ENCODE measurements at places on chromosomes 13 and 19.
A peak's percentile ranks its signal among the peaks of the same experiment; 100 is the strongest.

GRCh38 chr13:27573265-27573664 is 47.1 kb downstream of the LNX2 start:
- no peak for DNase-seq

DNA sequence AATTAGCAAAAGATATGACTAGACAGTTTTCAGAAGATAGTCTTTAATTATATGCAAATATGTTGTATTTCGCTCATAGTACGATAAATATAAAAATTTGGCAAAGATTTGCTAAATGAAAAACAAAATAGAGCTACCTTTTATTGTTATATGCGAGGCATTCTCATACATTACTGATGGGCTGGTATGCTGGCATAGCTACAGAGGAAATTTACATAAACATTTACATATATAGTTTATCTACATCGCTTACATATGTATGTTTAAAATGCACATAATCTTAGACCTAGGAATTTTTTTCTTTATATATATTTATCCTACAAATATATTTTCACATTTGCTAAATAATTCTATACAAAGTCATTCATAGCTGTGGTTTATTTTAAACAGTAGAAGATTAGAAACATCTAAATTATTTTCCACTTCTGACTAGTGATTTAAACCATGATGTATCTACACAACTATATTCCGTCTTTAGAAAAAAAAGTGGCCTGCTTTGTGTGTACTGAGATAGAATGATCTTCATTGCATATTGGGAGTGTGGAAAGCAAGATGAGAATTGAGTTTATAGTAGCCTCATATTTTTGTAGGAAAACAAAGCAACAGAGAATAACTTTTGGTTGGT is 1345.0 kb upstream of the SLC10A2 start:
- no peak for DNase-seq

- no peak for DNase-seq
Observed at GRCh38 chr13:43293008-43293407, 269.6 kb downstream of the DNAJC15 start.

DNA sequence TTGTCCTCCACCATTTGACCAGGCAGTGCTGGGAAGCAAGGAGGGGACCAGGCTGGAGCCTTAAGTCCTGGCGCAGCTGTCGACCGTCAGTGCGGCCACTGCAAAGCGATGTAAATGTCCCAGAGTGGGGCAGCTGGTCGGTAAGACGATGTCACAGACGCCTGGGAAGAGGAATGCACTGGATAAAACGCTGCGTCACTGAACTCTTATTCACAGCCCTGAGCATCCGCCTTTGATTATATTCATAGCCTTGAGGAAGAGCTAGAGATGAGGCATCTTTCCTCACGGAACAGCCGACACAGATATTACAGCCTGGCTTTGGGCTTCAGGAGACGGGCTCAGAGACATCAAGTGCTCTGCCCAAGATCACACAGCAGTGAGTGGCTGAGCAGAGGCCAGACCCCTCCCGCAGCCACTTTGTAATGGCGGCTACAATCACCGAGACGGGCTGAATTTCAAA is 17.6 kb upstream of the TUBGCP3 start:
- DNase-seq = no peak

DNA sequence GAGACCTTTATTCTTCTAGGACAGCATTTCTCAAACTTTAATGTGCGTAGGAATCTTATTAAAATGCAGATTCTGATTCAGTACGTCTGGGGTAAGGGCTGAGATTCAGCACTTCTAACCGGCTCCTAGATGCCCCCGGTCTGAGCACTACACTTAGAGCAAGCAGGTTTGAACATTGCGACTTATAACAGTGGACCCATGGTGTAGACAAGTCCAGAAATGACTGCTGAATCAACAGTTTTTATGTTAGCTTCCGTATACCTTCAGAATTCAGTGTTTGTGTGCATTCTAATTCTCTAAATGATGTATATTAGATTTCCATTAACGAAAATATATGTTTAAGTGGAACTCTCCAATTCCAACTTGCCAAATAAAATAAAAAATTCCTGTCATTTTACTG is 17.5 kb upstream of the CPB2 start:
- no peak for DNase-seq

- DNase-seq = peak; percentile 40
Observed at GRCh38 chr19:11377237-11377636, 2.8 kb downstream of the SWSAP1 start.

GRCh38 chr19:58563034-58563573 is 4.7 kb upstream of the UBE2M start:
- DNase-seq = no peak

DNA sequence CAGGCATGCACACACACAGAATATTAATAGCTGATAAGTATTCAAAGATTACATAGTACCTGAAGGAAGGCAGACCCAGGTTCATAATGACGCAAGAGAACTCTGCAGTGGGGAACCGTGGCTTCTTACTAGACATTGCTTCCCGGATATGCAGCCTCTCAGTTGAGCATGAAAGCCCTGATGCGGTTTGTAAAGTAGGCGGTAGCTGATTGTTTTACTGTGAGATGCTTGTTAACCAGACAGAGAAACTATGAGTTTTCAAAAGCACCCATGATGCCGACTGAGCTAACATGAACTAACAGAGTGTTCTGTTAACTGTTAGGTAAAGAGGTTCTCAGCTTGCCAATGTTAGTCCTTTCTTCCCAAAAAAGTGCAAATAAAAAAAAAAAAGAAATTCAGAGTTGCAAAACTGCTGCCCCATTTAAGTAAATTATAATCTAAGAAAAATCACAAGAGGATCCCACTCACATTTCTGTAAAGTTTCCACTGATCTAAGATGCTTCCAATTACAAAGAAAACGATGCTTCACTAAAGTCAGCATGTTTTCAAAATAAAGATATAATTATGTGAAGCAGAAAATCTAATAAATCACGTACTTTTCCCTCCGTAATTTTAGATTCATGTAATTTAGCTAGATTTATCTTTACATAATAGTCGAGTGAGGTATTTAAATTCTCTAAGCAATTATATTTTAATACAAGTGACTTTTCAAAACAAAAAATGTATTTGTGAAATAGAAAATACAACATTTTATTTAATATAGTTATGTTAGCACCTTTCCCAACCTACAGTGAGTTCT is 2.2 kb downstream of the FLT1 start:
- no peak for DNase-seq

GRCh38 chr13:97295283-97296182 is 73.4 kb downstream of the MBNL2 start:
- no peak for DNase-seq

DNA sequence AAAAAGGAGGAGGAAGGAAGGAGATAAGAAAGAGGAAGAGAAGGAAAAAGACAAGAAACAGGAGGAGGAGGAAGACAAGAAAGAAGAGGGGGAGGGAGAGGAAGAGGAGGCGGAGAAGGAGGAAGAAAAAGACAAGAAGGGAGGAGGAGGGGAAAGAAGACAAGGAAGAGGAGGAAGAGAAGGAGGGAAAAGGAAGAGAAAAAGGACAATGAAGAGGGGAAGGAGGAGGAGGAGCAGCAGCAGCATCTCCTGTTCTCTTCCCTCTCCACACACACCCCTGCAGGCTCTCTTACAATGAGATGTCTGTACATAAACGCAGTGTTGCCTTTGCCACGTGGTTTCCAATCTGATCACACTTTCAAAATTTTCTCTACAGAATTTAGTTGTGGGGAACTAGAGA is 66.6 kb downstream of the RUBCNL start:
- DNase-seq = no peak

All from CD4-positive, alpha-beta T cell (primary cell).